ENCODE measurements at places on chromosomes 5 and 9. TPM values are rescaled to one million over a fixed set of nuclear protein-coding genes. Genes with fewer than 3 reads are reported as not detected.

Gene MEGF10
- not detected for total RNA-seq

Gene SV2C
- total RNA-seq: not detected

Gene OCLN
- 9.0 TPM for total RNA-seq

Gene GRIN1
- 0.22 TPM for total RNA-seq

Gene IRGM
- 0.08 TPM for total RNA-seq

Gene NIM1K
- total RNA-seq: 0.23 TPM

Gene ZNG1F
- 32.3 TPM for total RNA-seq
